ENCODE measurements at places on chromosomes 2 and 18.

- DNase-seq: no peak
Observed at GRCh38 chr18:5998166-5998881, 103.0 kb upstream of the TMEM200C start.

- DNase-seq: no peak
Observed at GRCh38 chr2:233119806-233120205, 59.7 kb downstream of the INPP5D start.

DNA sequence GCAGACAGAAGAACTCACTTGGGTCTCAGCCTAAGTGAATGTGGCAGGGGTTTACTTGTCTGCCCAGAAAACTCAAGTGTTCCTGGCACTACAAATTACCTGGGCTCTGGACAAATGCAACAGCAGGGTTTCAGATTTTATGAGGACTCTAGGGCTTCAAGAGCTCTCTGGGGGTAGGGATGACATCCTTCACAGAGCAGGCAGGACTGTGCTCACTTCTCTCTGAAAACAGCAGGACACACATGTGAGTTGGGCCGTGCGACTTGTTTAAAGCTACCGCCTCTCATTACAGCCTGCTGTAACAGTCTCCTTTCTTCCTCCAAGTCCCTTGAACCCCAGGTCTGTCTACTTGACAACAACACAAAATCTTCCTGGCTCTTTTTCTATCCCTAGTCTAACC, 212.6 kb downstream of the EN1 start:
- DNase-seq: no peak

DNA sequence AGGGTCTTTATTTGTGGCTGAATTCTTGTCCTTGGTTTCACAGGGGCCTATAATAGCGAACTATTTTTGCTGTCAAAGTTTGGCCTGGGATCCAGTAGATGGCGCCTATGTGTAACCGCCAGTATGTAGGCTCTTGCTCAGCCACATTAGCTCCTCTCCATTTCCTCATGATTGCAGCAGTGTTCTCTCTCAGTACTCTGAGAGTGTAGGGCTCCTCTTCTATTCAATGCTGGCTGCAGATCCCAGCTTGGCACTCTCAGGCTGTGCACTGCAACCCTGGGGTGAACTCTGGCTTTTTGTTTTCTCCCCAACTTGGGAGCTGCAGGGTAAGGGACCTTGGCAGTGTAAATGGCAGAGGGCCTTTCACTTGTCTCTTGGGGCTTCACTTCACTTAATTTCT, 344.6 kb upstream of the CHAC2 start:
- no peak for DNase-seq

DNA sequence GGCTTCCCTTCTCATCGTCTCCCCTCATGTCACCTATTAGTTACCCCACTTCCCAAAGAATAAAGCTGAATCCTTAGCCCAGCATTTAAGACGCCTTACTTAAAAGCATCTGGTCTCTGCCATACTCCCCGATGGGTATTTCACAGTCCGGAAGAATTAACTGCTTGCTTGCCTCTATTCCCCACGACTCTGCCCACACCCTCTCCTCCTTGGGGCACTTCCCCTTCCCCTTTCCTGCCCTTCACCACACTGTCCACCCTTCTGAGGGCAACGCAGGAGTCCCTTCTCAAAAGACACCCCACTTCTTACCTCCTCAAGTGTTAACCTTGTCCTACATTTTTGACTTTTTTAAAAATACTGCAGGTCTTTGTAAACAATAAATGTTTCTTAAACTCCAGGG, 60.1 kb upstream of the RMP24 start:
- no peak for DNase-seq

DNA sequence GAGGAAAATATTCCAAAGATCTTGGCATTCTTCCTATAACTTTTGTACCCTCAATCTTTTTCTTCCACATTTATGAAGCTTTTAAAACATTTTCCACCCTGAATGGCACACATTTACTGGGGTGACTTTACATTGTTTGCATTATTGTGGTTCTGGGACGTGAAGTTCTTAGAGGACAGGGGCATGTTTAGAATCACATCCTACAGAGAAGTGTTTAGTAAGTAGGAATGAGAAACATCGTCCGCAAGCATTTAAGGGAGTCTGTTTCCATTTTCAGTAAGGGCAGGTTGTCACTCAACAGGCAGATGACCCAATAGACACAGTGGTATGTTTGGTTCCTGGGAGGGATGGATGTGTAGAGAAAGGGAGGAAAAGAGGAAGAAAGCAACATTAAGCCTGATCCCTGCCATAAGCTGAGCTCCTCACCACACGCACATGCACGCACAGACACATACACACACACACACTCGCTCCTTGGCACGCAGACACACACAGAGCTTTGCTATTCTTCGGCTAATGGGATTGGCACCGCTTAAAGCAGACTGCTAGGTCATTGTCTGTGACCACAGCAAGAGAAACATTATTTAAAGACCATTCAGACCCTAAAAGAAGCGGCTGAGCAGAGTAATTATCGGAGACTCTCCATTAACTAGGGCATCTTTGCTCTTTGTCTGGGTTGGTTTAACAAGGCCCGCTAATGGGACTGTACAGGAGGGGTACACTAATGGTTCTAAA, 14.2 kb upstream of the PLEKHM3 start:
- no peak for DNase-seq

- DNase-seq: no peak
Observed at GRCh38 chr2:239793836-239794235, 231.3 kb downstream of the NDUFA10 start.

- DNase-seq: no peak
Observed at GRCh38 chr2:190599546-190600220, 49.2 kb upstream of the NAB1 start.

GRCh38 chr2:181077128-181077709, 96.8 kb downstream of the UBE2E3 start:
- DNase-seq: peak; percentile 30

DNA sequence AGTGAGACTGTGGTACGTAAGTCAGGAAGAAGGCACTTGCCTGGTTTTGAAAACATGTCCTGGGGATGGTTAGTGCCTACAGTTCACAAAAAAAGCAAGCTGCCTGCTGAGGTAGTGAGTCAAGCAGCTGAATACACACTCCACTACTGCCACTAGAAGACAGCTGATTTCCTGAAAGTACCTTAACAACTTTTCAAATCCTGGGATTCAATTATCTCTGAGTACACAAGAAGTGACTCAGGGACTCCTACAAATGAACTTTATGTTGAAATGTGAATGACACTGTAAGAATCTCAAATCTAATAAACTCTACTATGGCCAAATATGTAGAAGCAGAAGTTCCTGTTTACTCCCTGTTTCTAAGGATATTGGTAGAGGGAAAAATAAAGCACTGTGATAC, 58.0 kb upstream of the ARL5A start:
- no peak for DNase-seq

GRCh38 chr2:52395912-52396311, 1364.0 kb upstream of the NRXN1 start:
- no peak for DNase-seq

DNA sequence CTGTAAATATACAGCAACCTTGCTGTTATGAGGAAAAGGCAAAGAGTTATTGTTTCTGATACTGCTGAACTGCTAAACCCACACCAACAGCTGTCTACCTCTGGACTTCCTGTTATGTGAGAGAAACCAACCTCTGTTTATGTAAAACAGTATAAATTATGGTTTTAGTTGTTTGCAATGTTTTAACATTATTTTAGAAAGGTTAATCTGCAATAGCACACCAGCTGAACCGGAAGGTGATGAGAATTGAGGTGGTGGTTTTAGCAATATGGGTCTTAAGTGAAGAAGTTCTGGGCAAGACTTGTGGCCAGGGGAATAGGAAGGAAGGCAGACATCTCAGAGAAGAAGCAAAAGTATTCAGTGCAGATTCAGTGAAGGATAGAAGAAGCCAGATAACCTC, 237.8 kb downstream of the PLCL1 start:
- no peak for DNase-seq

DNA sequence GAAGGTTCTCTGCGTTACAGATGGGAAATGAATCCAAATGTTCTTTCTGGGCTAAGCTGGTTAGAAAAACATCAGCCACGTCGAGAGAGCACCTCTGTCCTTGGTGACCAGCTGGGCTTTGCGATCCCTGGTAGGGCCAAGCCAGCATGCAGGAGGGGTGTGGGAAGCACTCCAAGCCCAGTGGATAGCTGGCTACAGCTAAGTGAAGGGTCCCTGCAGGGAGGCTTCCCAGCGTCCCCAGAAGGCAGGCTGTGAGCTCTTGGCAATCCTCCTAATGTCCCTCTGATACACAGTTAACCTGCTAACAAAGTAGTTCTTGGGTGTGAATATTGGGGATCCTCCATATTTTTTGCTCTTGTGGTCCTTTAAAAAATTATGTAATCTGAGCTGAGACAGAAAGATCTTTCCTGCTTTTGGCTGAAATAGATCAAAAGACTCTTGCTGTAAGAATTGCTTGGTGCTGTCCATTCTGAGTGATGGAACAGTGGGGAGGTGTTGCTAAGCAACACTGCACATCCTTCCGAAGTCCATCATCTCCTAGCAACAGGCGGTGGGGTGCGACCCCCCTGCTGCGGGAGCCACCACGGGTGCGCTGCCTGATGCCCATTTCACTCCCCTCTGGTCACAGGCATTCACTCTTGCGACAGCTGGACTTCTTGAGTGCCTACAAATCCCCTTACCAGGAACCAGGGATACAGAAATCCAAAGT, 88.5 kb upstream of the UXS1 start:
- no peak for DNase-seq

GRCh38 chr2:162385536-162385935, 41.6 kb downstream of the GCA start:
- DNase-seq: no peak

DNA sequence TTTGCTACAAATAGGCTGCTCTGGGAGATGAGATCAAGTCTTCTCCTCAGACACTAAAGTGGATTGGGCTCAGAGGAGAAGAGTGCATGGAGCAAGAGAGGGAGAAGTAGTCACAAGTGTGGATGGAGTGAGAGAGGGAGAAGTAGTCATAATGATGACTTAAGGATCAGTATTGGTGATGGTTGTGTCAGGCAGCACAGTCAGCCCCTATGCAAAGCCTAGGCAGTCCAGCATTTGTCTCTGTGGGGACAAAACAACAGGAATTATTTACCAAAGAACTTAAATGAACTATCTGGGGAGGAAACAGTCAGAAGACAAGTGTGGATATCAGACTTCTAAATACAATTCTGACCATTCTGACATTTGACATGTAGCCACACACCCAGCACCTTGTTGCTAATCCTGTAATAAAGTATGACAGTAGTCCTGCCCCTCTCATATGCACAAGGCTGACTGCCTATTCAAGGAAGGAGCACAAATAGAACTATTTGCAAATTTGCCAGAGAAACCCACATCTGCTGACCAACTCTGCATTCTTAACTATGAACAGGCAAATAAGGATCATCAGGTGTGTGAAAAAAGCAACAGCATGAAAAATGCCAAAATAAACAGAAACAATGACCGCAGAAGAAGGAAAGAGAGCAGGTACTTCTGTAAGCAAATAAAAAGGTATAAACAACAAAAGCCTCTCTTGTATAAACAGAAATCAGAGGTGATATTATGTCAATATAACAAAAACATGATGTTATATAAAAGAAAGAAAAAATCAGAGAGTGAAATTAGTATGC, 1597.9 kb upstream of the ACVR2A start:
- no peak for DNase-seq

- no peak for DNase-seq
Observed at GRCh38 chr2:145108959-145109710, 589.2 kb upstream of the ZEB2 start.

GRCh38 chr2:239834143-239834542, 191.0 kb downstream of the NDUFA10 start:
- DNase-seq: no peak

GRCh38 chr2:10273215-10274175, 29.2 kb upstream of the HPCAL1 start:
- DNase-seq: no peak

DNA sequence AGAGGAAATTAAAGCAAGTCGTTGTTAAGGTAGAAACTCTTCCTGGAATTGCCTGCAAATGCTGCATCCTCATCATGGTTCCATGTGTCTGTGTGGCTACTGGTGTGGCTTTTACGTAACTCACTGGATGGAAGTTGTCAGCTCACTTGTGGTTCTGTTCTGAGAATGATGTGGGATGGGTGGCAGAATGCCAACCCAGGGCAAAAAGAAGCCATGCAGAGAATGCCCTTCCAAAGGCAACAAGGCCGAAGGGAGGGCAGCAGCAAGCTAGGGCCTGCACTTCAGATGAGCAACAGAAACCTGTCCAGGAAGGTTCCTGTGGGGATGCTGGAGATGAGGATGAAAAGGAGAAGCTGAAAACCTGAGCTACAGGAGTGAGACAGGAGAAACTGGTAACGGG, 10.4 kb upstream of the NAPG start:
- DNase-seq: no peak

- no peak for DNase-seq
Observed at GRCh38 chr18:22191346-22191695, 21.9 kb downstream of the GATA6 start.

Data from DMS 273 treated with DMSO at 0.1 percent for 48 hours (cell line).